ENCODE measurements at places on chromosomes 1 and 21.

DNA sequence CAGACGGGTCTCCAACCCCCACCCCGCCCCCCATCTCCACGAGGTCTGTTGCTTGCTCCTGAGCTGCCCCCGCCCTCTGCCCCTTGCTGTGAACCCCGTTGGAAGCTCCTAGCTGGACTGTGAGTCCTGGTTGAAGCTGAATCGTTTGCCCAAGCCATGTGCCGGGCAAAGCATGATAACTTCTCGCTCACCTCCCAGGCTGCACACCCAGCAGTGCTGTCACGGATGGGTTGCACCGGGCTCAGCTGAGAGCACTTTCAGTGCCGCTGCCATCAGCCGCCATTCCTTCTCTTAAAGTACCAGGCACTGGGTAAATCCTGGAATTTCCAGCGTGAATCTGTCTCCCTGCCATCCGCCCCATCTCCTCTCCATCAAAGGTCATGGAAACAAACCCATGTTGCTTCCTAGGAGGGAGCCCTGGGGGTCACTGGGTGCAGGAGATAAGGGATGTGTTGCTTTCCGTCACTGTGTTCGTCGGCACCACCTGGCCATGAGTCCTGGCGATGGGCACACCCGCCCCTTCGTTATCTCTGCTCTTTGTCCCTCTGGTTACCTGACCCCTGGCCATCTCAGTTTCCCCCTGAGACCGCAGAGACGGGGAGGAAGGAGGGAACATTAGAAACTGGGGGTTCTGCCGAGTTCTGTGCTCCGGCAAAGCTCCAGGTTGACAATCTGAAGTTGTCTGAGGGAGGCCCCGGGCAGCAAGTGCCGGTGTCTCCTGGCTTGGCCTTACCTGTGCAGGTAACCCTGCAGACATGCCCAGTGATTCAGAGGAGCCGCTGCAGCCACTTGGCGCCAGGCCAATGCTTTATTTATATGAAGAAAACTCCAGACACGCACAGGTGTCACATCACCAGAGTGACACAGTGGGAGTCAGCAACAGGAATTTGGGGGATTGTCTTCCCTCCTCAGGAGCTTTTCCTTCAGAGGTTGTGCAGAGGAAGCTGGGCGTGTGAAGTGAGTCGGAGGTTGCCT is 2.7 kb downstream of the PDE9A start:
- no peak for DNase-seq

DNA sequence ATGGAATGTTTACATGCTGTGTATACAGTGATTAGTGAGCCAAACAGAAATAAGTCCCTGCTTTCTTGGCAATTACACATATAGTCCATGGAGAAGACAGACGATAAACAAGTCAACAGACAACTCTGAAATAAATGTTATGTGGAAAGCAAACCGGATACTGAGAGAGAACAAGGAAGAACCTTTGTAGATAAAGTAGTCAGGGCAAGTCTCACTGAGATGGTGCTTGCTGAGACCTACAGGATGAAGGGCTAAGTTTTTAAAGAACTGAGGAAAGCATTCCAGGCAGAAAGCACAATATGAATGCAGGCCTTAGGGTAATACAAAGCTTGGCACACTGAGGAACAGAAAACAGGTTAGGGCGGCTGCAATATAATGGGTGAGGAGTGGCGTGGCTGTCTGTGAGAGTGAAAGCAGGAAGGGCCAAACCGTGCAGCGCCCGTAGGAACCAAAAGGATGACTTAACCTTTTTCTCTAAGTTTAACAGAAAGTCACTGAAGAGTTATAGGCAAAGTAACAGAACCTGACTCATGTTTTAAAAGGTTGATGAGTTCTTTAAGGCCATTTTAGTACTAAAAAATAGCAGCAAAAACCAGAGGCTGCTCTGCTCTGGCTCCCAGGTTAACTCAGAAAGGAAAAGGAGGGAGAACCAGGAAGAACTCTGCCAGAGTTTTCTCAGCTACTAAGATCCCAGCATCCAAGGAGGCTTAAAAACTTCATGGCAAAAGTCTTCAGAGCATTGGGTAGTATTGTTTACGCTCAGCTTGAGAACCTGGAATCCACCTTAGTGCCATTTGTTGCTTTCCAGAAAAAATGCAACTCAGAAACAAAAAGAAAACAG is 8.7 kb upstream of the TTF2 start:
- DNase-seq = no peak

GRCh38 chr1:61004262-61005003 is 77.9 kb upstream of the NFIA start:
- DNase-seq = no peak

DNA sequence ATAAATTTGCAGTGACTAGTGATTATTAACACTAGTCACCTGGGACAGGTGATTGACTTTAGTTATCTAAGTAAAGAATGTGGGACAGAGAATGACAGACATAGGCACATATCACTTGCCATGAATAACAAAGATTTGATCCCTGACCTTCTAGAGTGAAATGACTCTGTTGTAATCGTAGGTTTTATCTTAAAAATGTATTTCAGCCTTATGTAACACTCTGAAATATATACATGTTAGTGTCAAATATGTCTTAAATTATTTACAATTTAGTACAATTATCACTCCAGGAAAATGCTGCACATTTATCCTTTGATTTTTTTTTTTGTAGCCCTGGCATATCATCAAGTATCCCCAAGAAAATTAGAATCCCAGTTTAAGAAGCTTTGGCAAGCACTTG is 186.4 kb upstream of the PTGFR start:
- no peak for DNase-seq

DNA sequence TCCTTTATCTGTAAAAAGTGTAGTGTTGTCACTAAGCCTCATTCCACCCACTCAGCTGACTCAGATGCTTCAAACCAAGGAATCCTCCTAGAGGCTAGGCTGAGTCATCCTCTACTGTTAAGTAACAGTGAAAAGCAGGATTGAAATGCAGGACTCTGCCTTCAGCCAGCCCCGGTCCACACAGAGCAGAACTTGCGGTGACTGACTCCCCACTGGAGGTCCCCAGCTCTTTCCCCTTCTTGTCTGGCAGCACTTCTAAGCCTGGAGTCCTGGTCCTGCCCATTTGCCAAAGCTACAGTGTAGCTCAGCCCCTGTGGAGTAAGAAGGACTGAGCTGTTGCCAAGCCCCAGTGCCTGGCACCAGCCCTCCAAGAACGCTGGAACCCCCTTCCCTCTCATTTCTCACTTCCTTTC is 1.7 kb downstream of the RAB7B start:
- DNase-seq = peak; percentile 88

DNA sequence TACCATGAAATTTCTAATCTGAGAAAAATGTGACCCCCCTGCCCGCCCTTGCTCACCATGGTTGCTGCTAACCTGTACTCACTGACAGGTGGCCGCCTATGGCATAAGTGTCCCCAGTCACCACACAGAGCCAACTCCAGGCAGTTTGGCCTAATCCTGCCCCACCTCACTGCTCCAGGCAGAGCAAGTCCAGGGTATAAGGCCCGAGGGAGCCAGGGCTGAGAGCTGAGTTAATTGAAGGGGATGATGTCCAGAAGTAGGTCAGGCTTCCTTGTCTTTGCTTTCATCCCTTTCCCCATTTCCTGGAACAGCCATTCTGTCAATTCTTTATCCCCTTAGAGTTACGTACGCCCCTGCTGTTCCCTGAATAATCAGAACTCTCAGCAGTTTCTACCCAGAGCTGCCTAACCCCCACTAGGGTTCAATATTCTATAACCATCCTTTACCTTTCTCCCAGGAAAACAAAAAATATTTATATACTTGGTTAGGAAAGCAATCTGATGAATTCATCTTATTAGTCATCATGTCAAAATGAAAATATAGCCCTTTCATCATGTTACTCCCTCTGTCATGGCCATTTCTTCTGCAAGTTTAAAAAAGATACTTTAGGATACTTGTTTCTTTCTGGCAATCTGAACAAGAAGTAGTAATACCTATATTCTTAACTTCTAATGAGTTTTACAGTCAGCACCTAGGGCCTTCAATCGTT is 29.4 kb upstream of the CD101 start:
- DNase-seq = no peak

- DNase-seq = no peak
Measured at GRCh38 chr1:28045777-28046176, 42.6 kb downstream of the EYA3 start.

- no peak for DNase-seq
Measured at GRCh38 chr1:18629659-18630510, 761 bp upstream of the PAX7 start.

DNA sequence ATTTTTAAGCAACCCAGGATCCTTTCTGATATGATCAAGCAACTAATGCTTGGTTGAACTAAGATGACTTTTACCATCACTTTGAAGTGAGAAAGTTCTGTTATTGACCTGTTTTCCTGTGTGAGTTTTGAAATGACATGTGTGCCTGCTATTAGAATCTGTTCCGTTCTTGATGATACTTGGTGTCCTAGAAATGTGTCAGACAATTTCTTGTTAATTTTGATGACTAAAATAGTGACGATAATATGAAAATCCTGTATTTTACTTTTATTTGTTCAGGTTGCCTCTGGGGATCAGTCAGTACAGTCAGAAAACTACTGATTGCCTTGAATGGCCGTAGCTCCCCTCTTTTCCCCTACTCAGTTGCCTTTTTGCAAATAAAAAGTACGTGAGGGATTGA is 228.0 kb downstream of the RYR2 start:
- no peak for DNase-seq

GRCh38 chr1:206560007-206560716 is 52.1 kb downstream of the EIF2D start:
- no peak for DNase-seq

DNA sequence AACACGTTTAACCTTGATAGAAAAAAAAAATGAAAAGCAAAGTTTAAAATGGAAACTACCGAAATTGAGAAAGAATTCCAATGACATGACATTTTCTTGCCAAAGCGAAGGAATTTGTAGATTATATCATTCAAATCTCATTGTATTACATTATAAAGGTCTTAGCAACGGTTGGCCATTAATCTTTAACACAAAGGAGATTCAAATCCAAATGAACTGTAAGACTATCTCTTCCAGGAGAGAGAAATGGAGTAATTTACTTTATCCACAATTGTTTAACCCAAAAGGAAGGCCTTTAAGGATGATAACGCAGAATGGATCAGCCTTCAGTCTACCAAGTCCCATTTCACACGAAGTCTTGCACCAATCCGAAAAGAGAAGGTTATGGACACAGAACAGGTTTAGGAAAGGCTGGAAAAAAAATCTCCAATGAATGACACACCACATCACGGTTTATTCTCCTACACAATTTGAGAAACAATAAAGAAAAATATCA is 1.5 kb downstream of the ENAH start:
- no peak for DNase-seq

- DNase-seq = no peak
Measured at GRCh38 chr21:14545906-14546480, at the start of gene SAMSN1. SAMSN1 (minus strand) TSS chr21:14546315; CDS start chr21:14546261, 54 bp downstream.

DNA sequence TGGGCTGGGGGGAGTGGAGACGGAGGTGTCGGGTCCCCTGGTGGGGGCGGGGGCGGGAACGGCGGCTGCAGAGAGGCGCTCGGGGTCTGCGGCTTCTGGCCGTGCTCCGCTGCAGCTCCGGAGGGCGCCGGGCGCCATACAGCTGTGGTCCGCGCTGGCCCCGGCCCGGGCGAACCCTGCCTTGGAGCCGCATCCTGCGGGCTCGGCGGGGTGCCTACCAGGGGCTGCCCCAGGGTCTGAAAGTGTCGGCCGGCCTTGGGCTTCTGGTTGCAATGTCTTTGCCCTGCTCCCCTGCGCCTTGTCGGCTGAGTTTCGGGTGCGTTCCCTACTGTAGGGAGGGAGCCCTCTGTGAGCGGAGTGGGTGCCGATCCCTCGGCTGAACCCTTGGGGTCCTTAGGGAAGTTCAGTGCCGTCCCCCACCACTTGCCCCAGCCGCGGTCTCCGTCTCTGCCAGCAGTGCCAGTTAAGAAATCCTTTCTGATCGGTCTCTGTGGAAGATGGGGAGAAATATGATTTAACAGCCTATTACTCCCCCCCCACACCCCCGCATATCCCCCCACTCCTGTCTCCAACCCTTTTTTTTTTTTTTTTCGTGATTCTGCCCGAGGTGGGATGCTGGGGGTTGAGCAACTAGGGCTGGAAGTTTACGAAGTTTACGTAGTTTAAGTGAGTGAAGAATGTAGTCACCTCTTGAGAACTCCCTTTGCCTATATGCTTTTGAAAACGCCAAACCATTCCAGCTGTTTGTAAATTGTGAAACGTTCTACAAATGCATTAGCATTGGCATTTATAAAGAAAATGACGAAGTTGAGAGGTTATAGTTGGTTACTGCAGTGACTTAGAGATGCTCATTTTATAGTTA is 588 bp downstream of the NEXN start:
- peak; percentile 81 for DNase-seq

Data from foreskin fibroblast (primary cell).